ENCODE measurements at places on chromosomes 4 and X. TPM values are rescaled to one million over a fixed set of nuclear protein-coding genes. Genes with fewer than 3 reads are reported as not detected.

The HSFX2 gene
- total RNA-seq: not detected

The HSFX4 gene
- not detected for total RNA-seq

The NHS gene
- total RNA-seq: 6.7 TPM

The IL13RA1 gene
- 0.98 TPM for total RNA-seq

The AKAP14 gene
- total RNA-seq: not detected

The NDUFC1 gene
- 41.9 TPM for total RNA-seq

The AR gene
- not detected for total RNA-seq

The TMEM271 gene
- not detected for total RNA-seq

The ADH1C gene
- not detected for total RNA-seq

The DDIT4L gene
- total RNA-seq: 0.75 TPM

The SPIN3 gene
- 7.7 TPM for total RNA-seq

The STOX2 gene
- not detected for total RNA-seq

The GUCY1B1 gene
- total RNA-seq: 0.63 TPM

The CDX4 gene
- not detected for total RNA-seq

The MAGEB2 gene
- total RNA-seq: not detected

The DMRTC1B gene
- total RNA-seq: not detected

The PABPC4L gene
- total RNA-seq: not detected

The MYL5 gene
- total RNA-seq: 16.4 TPM

The PCDH7 gene
- total RNA-seq: not detected

The MAGEB10 gene
- not detected for total RNA-seq

The PIGA gene
- total RNA-seq: 37.2 TPM

The HSFX3 gene
- total RNA-seq: not detected

The RASSF6 gene
- total RNA-seq: 0.04 TPM

The TCEAL6 gene
- not detected for total RNA-seq

The ZNF732 gene
- 0.09 TPM for total RNA-seq

The SSX2 gene
- total RNA-seq: not detected

The SH2D1A gene
- total RNA-seq: 32.5 TPM

The ARSJ gene
- 0.05 TPM for total RNA-seq

The DRD5 gene
- not detected for total RNA-seq

Measured in activated CD4-positive, alpha-beta T cell treated with anti-CD3 and anti-CD28 coated beads for 36 hours (primary cell).